ENCODE measurements at places on chromosomes 5 and 9.

DNA sequence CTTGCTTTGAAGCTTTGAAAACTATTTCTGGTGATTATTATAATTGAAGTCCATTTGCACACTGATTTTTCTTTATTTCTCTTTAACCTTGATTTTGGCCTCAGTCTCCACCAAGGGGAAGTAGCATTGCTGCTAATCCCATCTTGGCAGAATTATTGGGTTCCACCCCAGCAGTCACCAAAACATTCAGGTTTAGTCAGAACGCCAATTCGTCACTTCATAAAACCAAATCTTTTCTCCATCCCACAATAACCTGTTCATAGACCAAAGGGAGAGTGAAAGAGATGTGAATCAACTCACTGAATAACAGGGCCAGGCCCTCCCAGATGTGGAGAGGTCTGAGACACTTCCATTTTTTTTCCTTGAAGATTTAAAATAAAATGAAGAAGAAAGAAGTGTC is 95.1 kb upstream of the VCAN start:
- DNase-seq, result no peak

- peak; percentile 84 for DNase-seq
Observed at GRCh38 chr9:92808726-92809451, 44.3 kb upstream of the BICD2 start.

GRCh38 chr9:112288029-112288428 is 45.4 kb downstream of the PTBP3 start:
- no peak for DNase-seq

GRCh38 chr5:150092159-150092787 is 5.9 kb upstream of the CSF1R start:
- no peak for DNase-seq

GRCh38 chr5:87732875-87733768 is 320.4 kb upstream of the CCNH start:
- no peak for DNase-seq

GRCh38 chr5:7904170-7904569 is 35.2 kb downstream of the MTRR start:
- DNase-seq, result peak; percentile 46

DNA sequence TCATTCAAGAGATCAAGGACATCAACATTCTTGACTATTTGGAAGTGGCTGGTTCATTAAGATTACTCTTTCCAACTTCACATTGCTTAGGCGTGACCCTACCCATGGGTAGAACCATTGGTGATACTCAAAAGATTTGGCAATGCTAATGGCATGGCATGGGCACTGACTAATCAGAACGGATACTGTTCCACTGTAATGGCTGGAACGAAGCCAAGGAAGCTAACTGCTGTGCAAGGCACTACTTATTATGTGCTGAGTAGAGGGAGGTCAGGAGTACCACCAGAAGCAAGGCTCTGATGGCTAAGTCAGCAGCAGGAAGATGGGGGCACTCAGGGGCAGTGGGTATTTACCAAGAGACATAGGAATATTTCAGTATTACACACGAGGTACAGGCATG is 31.9 kb downstream of the GNA14 start:
- DNase-seq, result no peak

DNA sequence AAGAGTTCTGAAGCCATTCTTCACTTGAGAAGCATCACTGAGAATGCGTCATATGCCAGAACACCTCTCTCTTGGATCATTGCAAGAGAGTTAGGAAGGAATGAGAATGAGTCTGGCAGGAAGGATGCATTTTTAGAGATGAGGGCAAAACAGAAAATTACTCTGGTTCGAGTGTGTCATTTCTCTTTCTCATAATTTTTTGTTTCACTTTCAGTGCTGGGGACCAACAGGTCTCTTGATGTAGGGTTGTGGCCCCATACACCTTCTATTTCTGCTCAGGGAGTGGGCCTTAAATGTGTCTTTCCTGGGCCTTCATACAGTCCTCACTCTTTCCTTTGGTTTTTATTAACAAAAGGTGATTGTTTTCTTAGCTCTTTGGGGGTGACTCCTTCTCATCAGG is 302.4 kb downstream of the NR3C1 start:
- DNase-seq, result no peak
